ENCODE measurements at places on chromosomes 6 and 20.

GRCh38 chr6:139433631-139434419 lies 59.4 kb upstream of the CITED2 start:
- DNase-seq, result no peak

DNA sequence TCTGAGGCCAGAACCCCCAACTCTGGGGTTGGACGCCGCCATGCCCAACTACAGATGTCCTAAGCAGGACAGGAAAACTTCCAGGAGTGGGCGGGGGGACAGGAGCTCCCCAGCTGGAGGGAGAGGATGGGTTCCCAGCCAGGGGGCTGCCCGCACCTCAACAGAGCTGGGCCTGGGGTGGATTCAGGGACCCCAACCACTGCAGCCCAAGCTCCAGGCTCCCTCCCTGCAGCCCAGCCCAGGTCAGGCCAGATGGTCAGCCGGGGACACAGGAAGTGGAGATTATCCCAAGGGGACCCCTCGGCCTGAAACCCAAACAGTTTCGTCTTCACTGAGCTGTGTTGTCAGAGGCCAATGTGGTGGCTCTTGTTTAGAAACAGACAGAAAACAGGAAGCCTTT lies 9.4 kb downstream of the LAMA5 start:
- DNase-seq, result no peak

- no peak for DNase-seq
Observed at GRCh38 chr20:3239867-3240775, 1.1 kb upstream of the SLC4A11 start.

DNA sequence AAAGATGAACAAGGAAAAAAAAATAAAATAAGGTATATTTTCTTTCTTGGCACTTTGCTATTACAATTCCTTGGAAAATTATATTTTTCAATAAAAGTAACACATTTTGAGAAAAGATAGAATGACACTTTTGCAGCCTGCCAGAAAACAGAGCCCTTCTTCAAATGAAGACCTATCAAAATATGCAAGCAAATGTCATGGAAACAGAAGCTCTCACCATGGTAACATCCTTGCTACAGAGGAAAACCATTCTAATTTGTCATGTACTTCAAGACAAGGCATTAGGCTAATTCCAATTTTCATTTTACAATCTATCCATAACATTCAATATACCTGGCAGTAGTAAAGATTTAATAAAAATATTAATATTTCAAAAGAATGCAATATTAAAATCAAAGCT lies 177.9 kb downstream of the RNGTT start:
- no peak for DNase-seq

- no peak for DNase-seq
Observed at GRCh38 chr6:74734901-74735300, 471.0 kb downstream of the COL12A1 start.

GRCh38 chr6:12383448-12383847 lies 93.3 kb downstream of the EDN1 start:
- DNase-seq, result no peak

GRCh38 chr6:162258647-162259046 lies 468.9 kb downstream of the PRKN start:
- no peak for DNase-seq

- no peak for DNase-seq
Observed at GRCh38 chr6:128456510-128457230, 63.7 kb downstream of the PTPRK start.

- DNase-seq, result no peak
Observed at GRCh38 chr6:29762051-29762450, 38.8 kb downstream of the HLA-F start.

GRCh38 chr6:137188855-137189254 lies 15.4 kb upstream of the IL22RA2 start:
- no peak for DNase-seq
